Naive thymus-derived CD4-positive, alpha-beta T cell (primary cell): ENCODE measurements at places on chromosomes 2 and 18.
A peak's percentile ranks its signal among the peaks of the same experiment; 100 is the strongest.

DNA sequence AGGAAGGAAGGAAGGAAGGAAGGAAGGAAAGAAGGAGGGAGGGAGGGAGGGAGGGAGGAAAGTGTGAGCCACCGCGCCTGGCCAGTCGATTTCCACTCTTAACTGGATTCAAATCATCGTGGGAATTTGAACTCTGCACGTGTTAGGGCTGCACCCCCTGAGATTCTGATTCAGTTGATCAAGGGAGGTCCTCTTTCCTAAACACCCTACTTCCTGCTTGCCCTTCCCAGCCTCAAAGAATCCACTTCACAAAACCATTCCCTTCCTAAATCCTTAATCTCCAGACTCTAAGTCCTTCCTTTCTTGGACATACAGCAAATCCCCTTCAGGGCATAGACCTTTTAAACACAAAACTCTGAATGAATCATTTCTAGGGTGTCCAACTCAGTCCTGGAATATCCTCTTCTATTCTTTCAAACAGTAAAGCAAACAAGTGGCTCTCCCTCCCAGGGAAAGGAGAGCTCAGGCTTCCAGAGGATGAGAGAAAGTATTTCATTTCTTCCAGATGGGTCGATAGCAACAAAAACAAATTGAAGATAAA is 68.2 kb upstream of the MBOAT2 start:
- DNase-seq: no peak

DNA sequence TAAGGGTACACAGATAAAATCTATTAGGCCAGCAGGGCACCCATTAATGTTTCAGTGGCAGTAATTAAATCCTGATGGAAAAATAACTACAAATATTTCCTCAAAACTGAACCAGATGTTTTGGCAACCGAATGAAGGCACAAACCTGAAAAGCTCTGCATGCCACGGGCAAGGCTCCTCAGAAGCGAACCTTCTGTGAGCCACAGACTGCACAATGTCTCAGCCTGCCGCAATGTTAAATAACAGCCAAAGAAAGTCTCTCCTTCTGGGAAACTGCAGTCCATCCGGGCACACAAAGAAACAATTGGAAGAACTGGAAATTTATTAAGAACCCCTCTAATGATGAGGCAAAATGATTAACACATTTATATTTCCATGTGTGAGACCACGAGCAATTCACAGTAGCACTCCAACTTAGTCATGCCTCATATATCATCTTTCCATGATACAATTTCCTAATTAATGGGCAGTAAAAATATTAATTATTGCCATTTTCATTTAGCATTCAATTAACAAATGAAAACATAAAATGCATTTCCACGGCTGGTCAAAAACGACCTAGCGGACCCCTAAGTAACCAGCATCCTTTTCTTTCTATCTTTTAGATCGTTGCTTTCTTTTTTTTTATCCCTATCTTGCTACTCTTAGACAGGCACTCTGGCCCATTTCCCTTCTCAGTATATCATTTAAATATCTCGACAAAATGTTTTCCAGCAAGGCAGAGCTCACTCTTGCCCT is 237.5 kb downstream of the EPHA4 start:
- DNase-seq: no peak

GRCh38 chr2:29281086-29281915 is 166.1 kb downstream of the CLIP4 start:
- no peak for DNase-seq

GRCh38 chr2:236664136-236664535 is 94.5 kb downstream of the ACKR3 start:
- no peak for DNase-seq

GRCh38 chr18:3832025-3832638 is 382.2 kb downstream of the TGIF1 start:
- no peak for DNase-seq

GRCh38 chr18:79809482-79810192 is 11.9 kb downstream of the KCNG2 start:
- DNase-seq: no peak

GRCh38 chr2:46849721-46850556 is 65.7 kb downstream of the MCFD2 start:
- no peak for DNase-seq

DNA sequence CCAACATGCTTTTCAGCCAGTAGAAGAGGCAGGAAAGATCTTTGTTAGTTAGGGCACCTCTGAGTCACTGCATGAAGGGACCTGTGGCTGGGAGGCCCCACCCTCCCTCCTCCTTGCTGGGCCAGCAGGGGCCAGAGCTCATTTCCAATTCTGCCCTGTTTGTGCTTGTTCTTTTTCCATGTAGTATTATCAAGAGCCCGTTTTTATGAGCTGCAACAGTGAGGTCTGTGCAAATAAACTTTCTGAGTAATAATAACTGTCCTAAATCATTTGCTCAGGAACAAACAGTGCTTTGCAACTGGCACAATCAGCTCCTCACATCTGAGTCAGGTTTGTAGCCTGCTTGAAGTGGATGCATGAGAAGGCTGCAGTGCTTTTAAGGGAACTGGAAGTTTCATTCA is 128.0 kb downstream of the ARL4C start:
- DNase-seq: peak; percentile 28

- peak; percentile 67 for DNase-seq
Measured at GRCh38 chr18:49751427-49752094, 61.8 kb downstream of the ACAA2 start.

- DNase-seq: no peak
Measured at GRCh38 chr2:239768907-239769553, 256.1 kb downstream of the NDUFA10 start.

DNA sequence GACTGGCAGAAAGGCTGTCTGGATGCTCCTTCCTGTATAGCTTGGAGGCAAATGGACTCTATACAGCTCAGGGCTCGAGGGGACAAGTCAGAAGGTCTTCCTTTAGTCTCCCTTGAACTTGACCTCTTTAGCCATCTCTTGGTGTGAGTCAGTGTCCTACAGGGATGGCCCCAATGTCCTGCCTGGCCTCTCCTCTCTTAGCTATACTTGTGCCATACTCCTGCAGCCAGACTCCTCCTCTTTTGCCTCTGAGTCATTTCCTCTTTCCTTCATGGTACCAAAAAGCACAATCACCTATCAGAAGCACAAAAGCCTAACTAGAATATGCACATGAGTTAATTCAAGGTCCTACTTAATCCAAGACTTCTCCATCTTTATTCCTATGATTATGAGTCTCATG is 112.7 kb downstream of the XRCC5 start:
- no peak for DNase-seq

DNA sequence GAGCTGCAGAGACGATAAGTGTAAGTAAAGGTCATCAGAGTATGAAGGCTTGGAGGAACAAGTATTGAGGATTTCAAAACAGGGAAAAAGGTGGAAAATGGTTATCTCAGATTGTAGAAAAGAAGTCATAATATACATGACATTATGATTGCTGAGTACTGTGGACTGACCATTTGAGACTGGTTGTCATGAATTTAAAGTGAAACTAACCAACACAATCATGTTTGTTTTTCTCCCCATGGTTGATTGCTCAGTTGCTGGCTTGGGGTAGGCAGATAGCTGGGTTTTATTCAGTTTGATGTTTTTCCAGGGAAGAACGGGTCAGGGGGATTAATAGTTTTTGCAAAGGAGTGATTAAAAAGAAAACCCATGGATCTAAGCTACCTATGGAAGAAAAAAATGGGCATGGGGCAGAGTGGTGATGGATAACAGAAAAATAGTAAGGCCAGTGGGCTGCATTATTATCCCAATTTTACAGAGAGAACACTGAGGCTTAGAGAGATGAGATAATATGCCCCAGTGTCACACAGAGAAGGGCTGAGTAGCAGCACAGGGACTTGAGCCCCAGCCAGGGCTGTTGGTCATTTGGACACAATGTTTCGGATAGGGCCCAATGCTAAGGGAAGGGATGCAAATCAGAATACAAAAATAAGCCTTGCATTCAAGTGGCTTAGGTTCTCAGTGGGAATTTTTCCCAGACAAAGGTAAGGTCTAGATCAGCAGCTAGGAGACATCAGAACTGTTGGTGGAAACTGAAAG is 885.7 kb downstream of the DCC start:
- no peak for DNase-seq

DNA sequence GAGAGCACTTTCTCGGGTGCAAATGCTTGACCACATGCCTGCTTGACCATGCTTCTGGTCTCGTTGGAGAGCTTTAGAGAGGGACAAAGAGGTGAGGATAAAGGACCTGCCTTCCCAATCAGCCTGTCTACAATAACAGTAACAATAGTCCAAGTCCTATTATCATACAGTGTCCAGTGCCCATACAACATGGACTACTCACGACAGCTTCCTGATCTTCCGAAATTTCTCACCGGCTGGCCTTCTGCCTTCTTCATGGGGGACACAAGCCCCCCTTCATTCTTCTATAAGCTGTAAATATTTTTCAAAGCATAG is 329.0 kb downstream of the PAX3 start:
- DNase-seq: no peak

GRCh38 chr18:3062798-3063680 is 50.1 kb upstream of the LPIN2 start:
- peak; percentile 63 for DNase-seq

GRCh38 chr2:10188211-10188610 is 65.7 kb downstream of the RRM2 start:
- DNase-seq: no peak

DNA sequence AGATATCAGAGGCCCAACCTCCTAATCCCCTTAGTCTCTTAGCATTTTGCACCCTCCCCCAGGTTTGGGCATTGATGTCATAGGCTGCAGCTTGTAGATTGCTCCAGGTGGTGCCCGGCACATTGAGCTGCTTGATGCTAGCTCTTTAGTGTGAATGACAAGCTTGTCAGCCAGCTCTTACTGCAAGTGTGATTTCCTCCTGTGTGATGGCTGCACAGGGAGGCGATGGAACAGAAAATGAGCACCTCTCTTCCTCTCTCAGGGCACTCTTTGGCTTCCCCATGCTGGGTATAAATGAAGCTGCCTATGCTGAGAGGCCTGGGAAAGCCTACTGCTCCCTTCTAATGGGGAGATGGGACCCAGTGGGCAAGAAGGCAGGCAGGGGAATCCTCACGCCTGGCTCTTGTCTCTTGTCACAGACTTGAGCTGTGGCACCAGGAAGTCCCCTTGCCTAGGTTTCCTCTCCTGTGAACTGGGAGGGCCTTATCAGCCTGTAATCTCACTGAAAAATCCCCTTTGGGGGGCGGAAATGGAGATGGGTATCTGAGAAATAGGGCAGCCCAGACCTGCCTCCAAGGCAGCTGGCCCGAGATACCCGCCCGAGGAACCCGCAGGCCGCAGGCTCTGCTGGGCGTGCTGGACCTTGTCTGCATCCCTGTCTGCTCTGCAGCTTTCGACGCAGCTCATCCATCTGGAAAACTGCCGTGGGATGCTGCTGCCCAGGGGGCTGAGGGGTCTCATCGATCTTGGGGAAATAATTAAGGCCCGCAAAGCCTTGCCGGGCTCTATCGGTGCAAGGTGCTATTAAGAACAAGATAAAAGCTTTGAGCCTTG is 163.5 kb upstream of the CXCR4 start:
- peak; percentile 66 for DNase-seq

DNA sequence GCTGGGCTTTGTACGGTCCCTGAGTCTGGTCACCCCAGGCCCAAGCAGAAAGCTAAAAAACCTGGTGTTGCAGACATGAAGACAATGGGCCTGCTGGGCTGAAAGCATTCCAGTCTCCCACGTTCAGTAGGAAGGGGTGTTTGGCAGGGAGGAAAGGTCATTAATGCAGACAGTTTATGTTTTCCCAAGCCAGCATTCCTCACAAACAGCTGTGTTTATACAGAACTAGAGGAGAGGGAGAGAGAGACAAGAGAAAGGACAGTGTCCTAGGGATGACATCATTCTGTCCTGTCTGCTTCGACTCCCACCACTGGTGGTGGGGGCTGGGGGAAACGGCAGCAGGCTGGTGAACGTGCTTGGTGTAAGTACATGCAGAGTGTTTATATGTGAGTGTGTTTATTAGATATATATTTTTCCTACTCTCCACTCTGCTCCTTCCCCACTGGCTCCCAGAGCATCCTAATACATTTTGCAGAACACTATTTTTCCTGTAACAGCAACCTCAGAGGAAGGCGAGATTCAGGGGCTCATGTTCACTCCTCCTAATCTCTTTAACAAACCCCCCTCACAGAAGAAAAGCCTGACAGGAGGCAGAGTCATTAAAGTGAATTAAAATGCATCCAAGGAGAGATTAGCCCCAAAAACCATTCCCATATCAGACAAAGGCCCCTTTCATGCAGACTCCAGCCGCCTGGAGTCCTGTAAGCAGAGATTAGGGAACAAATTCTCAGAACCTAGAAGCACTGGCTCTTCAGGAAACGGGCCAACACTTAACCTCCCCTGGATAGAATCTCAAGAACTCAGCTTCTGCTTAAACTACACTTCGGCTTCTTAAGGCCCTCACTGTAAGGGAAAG is 380.4 kb downstream of the TNS1 start:
- no peak for DNase-seq

DNA sequence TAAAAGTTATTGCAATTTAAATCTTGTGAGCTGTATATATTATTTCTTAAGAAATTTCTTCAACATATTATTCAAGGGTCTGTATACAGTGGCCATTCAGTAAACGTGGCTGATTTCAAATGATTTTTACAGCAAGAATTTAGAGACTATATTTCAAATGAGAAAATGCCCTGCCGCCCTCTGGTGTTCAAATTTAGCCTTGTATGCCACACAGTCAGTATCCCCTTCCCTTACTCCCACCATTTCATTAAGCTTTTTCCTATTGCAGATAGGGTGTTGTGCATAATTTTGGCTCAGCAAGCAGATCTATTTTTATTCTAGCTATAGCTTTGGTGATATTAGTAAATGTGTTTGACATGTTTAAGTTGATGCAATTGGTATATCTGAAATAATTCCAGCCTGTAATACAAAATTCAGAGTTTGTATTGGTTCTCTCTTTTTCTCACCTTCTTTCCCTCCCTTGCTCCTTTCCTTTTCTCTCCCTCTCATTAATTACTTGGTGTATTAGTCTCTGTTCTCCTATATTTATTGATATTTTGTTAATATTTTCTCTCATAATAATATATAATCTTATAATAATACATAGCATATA is 22.8 kb upstream of the SCN7A start:
- DNase-seq: no peak

DNA sequence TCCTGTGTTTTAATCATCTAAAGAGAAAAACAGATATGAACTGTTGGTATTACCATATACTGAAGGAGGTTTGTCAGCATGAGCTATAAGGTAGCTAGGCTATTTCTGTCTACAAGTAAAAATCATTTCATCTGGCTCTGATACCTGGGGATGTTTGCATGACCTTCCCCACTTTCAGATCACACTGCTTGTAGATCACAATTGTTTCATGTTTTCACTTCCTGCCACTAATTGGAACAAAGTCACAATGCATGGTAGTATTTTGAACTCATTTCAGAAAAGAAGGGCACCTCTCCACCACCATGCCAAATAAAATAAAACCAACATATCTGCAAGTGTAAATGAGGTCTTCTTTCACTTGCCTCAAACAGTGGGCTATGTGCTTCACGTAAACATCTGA is 37.8 kb downstream of the NYAP2 start:
- no peak for DNase-seq

DNA sequence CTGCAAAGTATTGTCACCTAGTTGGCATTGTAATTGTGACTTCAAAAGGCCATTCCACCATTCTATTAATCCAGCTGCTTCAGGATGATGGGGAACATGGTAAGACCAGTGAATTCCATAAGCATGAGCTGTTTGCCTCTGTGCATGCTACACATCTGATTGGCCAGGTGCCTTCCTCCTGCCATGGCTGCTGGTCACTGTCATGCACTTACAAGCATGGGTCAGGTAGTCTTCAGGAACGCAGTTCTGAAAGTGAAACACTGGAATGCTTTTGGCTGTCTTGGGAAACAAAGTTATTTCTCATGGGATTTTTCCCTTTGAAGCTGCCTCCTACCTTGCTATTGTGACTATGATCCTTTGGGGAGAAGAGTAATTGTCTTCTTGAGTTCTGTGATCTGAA is 267.6 kb downstream of the GBX2 start:
- DNase-seq: no peak

- DNase-seq: no peak
Measured at GRCh38 chr2:196018037-196018436, 50.6 kb downstream of the DNAH7 start.
